ENCODE measurements at places on chromosomes 7 and 10. TPM values are rescaled to one million over a fixed set of nuclear protein-coding genes. Genes with fewer than 3 reads are reported as not detected.

- DNase-seq: peak; percentile 83
Observed at GRCh38 chr10:62244785-62245467, 23.7 kb downstream of the RTKN2 start.

DNA sequence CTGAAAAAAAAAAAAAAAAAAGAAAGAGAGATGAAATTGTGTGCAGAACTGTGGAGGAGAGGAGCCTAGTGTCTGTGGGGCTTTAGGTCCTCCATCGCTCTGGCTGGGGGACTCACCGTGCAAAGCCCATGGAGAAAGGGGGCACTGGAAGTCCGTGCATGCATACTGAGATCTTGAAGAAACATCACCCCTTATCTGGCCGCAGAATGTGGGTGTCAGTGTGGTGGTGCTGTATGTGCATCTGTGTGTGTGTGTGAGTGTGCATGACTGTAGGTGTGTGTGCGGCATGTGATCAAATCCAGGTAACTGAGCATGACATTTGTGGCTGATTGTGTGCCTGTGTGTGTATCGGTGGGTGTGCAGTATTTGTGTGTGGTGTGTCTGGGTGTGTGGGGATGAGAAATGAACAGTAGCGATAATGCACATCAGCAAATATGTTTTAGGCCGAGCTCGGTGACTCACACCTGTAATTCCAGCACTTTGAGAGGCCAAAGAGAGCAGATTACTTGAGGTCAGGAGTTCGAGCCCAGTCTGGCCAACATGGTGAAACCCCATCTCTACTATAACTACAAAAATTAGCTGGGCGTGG lies 8.8 kb upstream of the CLDN3 start:
- DNase-seq: no peak

DNA sequence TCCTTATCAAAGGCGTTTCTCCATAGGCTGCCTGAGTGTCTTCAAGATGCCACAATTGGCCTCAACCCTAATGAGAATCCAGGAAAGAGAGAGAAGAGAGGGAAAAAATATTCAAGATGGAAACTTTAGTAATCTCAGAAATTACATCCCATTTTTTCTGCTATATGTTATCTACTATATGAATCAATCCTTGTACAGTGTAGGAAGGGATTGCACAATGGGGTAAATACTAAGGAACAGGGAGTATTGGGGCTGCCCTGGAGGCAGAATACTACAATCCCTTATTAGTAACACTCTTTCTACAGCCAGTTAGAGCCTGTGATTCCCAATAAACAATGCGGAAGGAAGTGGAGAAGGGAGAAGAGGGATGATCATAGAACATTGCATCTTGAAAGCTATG lies 27.9 kb downstream of the TFPI2 start:
- DNase-seq: peak; percentile 55

DNA sequence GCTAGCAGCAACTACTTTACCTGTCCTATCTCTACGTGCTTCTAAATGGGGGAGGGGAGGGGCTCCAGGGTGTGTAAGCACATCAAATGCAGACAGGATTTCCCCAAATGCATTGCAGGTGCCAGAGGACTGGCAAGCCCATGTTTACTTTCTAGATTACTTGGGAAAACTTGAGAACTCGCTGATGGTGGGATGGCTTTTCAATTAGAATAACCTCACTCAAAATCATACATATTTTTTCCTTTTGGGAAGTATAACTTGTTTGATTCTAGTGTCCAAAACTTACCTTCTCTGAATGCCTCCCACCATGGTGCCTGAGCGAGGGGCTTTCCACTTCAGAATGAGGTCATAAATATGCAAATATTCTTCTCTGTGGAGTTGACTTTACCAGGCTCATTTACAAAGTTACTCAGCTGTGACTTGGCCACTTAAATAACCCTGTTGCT lies 191.3 kb upstream of the RHOBTB1 start:
- no peak for DNase-seq

- no peak for DNase-seq
Observed at GRCh38 chr7:21125297-21125696, 302.6 kb upstream of the SP4 start.

DNA sequence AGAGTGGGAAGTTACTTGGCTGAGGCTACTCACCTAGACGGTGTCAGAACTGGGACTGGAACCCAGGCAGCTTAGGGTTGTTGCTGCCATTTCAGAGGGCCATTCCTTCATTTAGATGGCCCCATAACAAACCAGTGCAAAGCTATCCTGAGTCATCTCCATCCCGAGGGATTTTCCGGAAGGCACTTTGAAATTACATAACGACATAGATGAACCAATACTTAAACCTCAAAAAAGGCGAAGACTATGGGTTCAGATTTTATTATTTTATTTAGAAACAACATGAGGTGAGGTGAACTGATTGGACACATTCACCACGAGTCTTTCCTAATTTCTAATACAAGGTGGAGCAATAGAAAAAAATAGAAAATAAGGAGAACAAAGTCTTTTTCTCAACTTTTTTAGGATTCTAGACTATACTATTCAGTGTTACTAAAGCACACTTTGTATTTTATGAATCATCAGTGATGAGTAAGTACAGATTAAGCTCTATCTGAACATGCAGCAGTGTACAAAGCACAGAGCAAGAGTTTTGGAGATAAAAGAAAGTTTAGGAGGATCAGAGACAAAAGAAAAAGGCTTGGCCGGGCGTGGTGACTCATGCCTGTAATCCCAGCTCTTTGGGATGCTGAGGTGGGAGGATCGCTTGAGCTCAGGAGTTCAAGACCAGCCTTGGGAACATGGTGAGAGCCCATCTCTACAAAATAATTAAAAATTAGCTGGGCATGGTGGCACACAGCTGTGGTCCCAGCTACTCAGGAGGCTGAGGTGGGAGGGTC lies 79.5 kb upstream of the SVIL start:
- peak; percentile 87 for DNase-seq

HOXA10 gene
- 3.9 TPM for total RNA-seq

Measured in MCF 10A (cell line).